ENCODE measurements at places on chromosomes 1 and 21. TPM values are rescaled to one million over a fixed set of nuclear protein-coding genes. Genes with fewer than 3 reads are reported as not detected.

DNA sequence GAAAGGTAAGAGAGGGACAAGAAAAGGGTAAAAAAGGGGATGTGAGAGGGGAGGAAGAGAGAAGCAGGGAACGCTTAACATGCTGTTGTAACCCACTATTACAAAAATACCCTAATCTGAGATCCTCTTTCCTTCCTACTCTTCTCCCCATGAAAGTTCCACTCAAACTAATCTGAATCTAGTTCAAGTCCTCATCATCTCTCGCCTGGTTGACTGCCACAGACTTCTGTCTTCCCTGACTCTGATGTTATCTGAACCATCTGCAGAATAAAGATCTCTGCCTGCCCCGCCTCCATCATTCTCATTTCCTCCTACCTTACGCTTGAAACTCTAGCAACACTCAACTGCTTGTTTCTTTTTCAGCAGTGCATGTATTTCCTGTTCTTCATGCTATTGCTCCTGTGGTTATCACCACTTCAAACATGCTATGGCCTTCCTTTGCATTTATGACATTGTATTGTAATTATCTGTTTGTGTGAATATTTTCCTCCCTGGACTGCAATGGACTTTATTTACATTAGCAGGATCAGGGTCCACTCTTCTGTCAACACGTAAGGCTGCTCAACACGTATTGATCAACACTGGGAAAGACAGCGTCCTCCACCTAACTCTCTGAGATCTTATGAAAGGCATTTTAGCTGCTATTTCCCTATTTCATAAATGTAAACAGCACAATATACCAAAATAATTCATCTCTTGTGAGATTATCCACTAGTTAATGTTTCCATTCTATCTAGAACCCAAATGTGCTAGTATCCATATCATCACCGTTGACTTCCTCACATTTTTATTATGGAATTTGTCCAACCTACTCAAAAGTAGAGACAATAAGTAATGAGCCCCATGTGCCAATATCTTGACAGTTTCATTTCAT, 215.5 kb upstream of the USP25 start:
- DNase-seq: no peak

Gene DIO1
- not detected for total RNA-seq

Gene TRIM45
- 0.64 TPM for total RNA-seq

Gene CDA
- 6.4 TPM for total RNA-seq

DNA sequence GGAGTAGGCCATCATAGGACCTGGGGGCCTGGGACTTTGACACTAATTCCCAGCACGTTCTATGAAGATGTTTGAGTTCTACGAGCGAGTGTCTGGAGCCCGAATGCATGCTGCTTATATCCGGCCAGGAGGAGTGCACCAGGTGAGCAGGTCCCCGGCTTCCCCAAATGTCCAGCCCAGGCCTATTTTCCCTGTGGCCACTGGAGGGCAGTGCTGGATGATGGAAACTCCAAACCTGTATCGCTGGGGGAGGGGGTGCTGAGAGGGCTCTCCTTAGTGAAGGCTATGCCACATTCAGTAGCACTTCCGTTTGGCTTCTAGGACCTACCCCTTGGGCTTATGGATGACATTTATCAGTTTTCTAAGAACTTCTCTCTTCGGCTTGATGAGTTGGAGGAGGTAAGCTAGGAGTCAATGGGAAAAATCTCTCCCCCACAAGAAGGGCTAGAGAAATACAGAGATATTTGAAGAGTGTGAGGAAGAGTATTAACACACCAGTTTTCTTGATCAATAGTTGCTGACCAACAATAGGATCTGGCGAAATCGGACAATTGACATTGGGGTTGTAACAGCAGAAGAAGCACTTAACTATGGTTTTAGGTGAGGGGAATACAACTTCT, 5.2 kb upstream of the FCER1G start:
- DNase-seq: no peak

Gene F13B
- total RNA-seq: not detected
